HT-29 (cell line): ENCODE measurements at places on chromosomes 1 and 21.
A peak's percentile ranks its signal among the peaks of the same experiment; 100 is the strongest.

DNA sequence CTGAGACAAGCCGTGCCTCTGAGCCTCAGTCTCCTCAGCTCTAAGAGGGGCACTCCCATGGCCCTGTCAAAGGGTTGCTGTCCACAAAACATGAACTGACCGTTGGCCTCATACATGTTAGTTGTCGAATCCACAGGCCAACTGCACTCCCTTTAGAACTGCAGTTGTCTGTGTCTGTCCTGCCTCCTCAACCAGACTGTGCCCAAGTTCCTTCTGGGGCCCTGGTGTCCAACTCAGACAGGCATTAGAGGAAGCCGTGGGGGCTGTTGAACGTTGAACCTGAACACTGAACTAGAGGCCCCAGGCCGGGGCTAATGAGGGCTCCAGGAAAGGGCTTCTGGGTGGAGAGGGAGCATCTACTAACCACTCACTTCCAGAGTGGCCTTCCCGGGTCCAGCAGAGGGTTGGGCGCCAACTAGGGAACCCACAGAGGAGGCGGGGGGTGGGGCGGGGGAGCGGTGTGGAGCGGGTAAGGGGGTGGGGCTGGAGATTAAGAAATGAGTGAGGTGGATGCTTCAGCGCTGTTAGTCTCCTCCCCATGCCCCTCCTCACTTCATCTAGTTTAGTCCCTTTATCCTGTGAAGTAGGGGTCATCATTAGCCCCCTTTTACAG lies at the start of gene RAB42:
Gene RAB42, plus strand, starts transcription at position 558 of the 613 bp plus-strand sequence. CDS start 247 bp downstream, outside the sequence.
- DNase-seq, result peak; percentile 12

DNA sequence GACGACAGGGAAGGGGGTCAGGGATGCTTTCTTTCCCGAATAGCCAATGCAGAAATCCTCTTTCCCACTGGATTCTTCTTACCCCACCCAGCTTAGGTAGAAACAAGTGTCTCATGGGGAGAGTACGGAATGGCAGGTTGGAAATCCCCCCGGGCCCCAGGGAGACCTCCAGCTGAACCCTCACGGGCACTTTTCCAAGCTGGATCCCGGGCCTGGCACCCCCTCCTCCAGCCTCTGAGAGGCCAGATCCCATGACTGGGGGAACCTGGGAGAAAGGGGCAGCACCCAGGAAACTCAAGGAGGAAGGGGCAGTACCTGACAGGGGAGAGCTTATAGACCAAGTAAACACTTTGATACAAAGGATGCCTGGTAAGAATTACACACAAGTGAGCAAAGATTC lies 1.3 kb downstream of the PKP1 start:
- DNase-seq, result no peak

DNA sequence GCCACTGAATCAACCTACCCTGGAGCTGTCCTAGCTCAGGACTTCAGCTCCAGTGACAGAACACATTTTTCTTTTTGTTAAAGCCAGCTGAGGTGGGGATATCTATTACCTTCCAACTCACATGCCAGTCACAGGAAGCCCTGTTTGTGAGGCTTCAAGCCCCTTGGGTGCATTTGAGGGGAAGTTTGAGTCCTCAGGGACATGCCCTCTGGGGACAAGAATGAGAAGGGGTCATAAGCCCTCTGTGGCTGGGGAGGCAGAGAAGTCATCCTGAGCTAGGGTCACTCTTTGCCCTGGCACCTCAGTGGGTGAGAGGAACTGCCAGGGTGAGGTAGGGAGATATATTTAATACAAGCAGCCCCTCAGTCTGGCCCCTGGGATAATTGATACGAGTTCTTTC lies 33.5 kb upstream of the CLDN14 start:
- no peak for DNase-seq

DNA sequence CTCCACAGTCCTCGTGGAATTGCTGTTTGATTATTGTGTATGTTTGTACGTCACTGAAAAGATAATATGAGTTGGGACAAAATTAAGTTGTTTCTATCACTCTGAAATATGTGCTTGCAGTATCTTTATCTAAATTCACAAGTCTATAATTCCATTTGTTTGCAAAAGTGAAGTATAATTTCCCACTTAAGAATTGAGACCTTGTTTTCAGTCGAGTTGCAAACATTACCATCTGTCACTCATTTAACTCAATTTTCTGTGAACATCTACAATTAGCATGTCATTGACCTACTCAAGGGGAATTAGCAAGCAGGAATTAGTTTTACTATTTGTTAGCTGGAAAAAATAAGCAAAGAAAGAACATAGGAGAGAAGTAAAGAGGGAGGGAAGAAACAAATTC lies 195.8 kb downstream of the TPR start:
- no peak for DNase-seq

- DNase-seq, result no peak
Observed at GRCh38 chr1:76477156-76477555, 390.1 kb upstream of the ST6GALNAC5 start.

DNA sequence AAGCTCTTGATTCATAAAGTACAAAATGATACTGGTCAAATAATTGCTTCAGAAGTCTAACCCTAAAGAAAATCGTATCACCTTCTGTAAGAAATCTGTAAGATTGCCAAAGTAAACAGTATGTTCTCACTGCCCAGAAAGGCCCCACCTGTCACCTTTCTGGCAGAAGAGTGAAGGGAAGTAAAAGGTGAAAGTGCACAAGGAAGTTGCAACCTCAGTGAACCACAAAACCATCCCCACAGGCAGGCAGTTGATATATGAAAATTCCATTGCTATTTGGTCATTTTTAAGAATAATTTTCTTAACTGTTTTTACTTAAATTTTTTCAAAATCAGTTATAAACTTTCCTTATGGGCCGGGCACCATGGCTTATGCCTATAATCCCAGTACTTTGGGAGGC lies 48.5 kb upstream of the FBXO28 start:
- DNase-seq, result peak; percentile 84

DNA sequence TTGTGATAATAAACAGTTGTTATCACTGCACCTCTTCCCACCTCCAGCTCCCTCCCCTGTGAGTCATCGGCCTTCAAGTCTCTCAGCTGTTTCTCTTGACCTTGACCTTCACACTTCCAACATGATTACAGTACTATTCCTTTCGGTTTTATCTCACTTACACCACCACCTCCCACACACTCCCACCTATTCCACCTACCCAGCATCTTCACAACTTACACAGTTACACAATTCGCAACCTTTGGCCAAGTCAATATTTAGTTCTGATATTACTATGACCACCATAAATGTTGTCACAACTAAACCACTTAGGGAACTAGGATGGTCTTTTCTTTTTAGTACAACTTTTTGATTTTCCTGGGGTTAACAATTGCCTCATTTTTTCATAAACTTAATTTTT lies 60.2 kb downstream of the RIPK4 start:
- DNase-seq, result peak; percentile 50
